Activated T-cell treated with anti-CD3 and anti-CD28 coated beads, Interleukin-2, amount 50 U/mL, for 4 hours (primary cell): ENCODE measurements at places on chromosomes 6 and 20. TPM values are rescaled to one million over a fixed set of nuclear protein-coding genes. Genes with fewer than 3 reads are reported as not detected.

- no peak for DNase-seq
Measured at GRCh38 chr6:157145656-157146285, 177.5 kb downstream of the TMEM242 start.

- no peak for DNase-seq
Measured at GRCh38 chr20:44133424-44133823, 53.6 kb downstream of the JPH2 start.

DNA sequence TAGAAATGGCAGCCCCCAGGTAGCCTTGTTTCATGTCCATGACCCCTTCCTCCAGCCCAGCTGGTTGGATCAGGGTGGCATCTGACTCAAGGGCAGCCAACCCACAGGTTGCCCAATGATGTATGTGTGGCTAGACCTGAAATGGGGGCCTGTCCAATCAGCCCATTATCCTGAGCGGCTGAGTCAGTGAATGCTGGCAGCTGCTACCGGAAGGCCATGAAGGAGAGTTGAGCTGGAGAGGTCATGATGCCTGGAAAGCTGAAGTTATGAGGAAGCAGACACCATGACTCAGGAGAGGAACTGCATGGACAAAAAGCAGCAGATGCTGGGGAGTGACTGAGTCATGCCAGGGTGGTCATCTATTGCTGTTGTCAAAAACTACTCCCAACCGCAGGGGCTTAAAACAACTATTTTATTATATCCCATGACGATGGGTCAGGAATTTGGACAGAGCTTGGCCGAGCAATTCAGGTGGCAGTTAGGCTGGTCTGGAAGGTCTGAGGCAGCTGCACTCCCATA, 67.3 kb downstream of the MDGA1 start:
- DNase-seq: no peak

Gene LPA
- total RNA-seq: not detected

Gene C6orf132
- total RNA-seq: 0.30 TPM

GRCh38 chr6:11387707-11388430, 149.7 kb upstream of the TMEM170B start:
- no peak for DNase-seq

GRCh38 chr6:2173203-2173961, 72.0 kb downstream of the GMDS start:
- DNase-seq: no peak

Gene RPP40
- 29.7 TPM for total RNA-seq

Gene PGC
- 0.24 TPM for total RNA-seq

GRCh38 chr20:20304942-20305341, 63.0 kb upstream of the INSM1 start:
- DNase-seq: no peak

- DNase-seq: no peak
Measured at GRCh38 chr6:169970306-169970988, 219.0 kb downstream of the ERMARD start.

DNA sequence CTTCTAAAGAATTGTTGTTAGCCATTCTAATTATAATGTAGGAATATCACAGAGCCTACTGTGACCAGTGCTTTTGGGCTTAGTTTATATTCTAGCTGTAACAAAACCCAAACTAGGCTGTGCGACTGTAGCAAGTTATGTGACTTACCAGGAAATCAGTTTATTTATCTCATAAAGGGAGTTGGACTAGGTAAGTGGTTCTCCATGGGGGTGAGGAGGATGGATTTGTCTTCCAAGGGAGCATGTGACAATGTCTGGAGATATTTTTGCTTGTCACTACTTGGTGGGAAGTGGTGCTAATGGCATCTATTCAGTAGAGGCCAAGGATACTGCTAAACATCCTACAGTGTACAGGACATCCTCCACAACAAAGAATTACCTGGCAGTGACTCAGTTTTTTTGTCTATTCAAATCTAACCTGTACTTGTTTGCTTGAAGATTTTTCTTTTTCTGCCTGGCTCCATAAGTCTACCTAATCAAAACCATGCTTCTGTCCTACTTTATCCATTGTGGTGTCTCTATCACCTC, 32.5 kb downstream of the ZFAND3 start:
- DNase-seq: no peak

GRCh38 chr6:79602859-79603258, 28.3 kb upstream of the SH3BGRL2 start:
- DNase-seq: no peak

Gene TRIM15
- not detected for total RNA-seq

- DNase-seq: no peak
Measured at GRCh38 chr6:25652007-25652515, at the start of gene SCGN. SCGN (plus strand) TSS chr6:25652215; CDS start chr6:25652404, 189 bp downstream.

Gene NRSN1
- not detected for total RNA-seq

Gene ANKEF1
- total RNA-seq: 0.30 TPM

DNA sequence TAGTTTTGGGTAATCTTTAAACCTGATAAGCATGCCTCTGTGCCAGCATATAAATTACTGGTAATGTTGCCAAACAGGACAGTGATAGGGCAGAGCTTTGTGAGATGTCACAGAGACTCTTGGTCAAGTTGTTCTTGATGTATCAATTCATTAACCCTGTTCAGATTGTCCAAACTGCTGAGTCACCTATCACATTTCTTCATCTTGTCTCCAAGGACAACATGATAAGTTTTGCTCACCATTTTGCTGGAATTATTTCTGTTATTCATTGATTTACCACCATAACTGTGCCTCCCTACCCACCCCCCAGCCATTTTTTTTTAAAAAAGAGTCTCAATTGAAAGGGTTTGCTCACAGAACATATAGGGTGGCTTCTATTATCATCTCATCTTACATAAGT, 19.5 kb upstream of the GMNN start:
- no peak for DNase-seq

- DNase-seq: no peak
Measured at GRCh38 chr6:90403489-90404381, 107.1 kb upstream of the BACH2 start.

Gene CEP57L1
- total RNA-seq: 7.6 TPM

DNA sequence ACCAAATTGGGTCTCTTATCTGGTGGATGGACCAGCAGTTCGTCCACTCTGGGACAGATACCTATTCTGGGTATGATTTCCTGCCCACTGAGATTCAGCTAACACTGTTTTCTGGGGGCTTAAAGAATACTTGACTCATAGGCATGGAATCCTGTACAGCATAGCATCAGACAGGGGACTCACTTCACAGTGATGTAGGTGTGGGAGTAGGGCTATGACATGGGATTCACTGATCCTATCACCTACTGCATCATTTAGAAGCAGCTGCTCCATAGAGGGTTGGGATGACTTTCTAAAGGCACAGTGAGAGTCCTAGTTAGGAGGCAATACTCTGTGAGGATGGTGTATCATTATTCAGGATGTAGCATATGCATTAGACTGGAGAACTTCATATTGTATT, 74.5 kb upstream of the AHI1 start:
- no peak for DNase-seq

DNA sequence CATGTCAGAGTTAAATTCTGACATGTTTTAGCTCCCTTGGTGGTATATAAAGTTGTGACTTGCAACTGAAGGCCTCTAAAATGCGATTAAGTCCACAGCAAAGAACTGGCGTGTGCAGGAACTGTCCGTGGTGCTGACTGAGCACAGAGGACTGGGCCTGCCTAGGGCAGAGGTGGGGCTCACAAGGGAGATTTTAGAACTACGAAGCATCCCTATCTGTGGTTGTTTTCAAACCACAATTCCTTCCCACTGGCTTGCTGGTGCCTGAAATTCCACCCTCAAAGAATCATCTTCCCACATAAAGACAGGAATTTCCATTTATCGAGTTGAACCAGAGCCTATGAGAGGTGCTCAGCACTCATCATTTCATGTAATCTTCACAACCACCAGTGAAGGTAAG, 30.1 kb downstream of the RIMS4 start:
- DNase-seq: no peak

Gene PMEPA1
- 5.6 TPM for total RNA-seq

Gene CDSN
- total RNA-seq: not detected

- no peak for DNase-seq
Measured at GRCh38 chr6:135438907-135439535, 58.5 kb downstream of the AHI1 start.

GRCh38 chr20:50405235-50405914, 104.8 kb upstream of the PTPN1 start:
- DNase-seq: no peak

- no peak for DNase-seq
Measured at GRCh38 chr6:34964564-34964963, 75.5 kb downstream of the ANKS1A start.

Gene ERVFRD-1
- total RNA-seq: not detected

GRCh38 chr6:5457983-5458683, 196.8 kb downstream of the FARS2 start:
- no peak for DNase-seq

- DNase-seq: no peak
Measured at GRCh38 chr6:159577564-159577963, 115.5 kb downstream of the SOD2 start.

DNA sequence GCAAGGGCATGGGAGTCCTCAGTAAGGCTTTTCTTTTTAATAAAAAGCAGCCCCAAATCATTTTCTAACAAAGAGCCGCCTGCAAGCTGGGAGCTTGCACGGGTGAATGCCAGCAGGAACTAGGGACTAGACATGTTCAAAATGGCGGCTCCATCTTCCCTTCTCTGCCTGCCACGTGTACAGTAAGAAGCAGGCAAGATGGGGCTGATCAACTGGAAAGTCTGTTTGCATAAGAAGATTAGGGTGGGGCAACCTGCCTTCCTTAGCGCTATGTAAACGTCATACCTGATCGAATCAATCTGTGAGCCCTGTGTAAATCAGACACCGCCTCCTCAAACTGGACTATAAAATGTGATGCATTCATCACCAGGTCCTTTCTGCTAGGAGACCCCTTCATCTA, 299.4 kb upstream of the SOX4 start:
- DNase-seq: no peak

DNA sequence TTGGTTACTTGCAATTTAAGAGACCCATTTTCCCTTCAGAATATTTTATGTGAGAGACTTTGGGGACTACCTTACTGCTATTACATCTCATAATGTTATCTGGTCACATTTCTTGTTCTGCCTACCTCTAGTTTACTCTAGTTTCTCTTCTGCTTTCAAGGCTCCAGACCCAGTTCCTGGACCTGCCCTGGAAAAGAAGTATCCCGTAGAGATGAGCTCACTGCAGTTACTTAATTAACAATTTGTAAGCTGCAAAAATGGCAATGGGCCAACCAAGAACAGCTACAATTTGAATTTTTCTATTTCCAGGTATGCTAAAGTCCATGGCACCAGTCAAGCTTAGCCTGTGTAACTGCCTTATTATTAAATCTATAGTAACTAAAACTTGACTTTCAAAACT, 25.0 kb downstream of the TAB2 start:
- DNase-seq: no peak

GRCh38 chr20:19254956-19255355, 42.5 kb downstream of the SLC24A3 start:
- no peak for DNase-seq

GRCh38 chr6:157638779-157639178, 184.3 kb upstream of the SNX9 start:
- DNase-seq: no peak

- DNase-seq: no peak
Measured at GRCh38 chr6:149766156-149766769, 16.7 kb downstream of the PCMT1 start.

GRCh38 chr6:69368613-69369012, 428.2 kb downstream of the LMBRD1 start:
- DNase-seq: no peak

Gene KCNK5
- 22.2 TPM for total RNA-seq

Gene PAK5
- not detected for total RNA-seq

DNA sequence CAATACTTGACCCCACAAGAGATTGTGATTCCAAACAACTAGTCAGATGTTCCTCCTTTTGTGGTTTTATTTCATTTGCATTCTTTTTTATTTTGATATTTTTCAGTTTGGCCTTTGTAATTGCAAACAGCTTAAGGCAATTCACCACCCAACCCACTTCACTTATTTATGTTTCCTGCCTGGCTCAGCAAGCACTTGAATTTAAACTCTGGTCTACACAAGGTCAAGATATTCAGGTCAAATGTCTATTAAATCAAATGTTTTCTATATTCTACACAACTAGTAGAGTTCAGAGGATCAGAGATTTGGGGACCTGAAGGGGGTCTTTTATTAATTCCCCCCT, 100.1 kb downstream of the SGK1 start:
- no peak for DNase-seq

GRCh38 chr20:57524511-57525176, at the start of gene CTCFL:
CTCFL (minus strand) TSS chr20:57525140; CDS start chr20:57524205, 935 bp downstream.
- no peak for DNase-seq

Gene GLP1R
- total RNA-seq: 0.16 TPM

- DNase-seq: no peak
Measured at GRCh38 chr20:6663104-6663503, 104.4 kb upstream of the BMP2 start.

DNA sequence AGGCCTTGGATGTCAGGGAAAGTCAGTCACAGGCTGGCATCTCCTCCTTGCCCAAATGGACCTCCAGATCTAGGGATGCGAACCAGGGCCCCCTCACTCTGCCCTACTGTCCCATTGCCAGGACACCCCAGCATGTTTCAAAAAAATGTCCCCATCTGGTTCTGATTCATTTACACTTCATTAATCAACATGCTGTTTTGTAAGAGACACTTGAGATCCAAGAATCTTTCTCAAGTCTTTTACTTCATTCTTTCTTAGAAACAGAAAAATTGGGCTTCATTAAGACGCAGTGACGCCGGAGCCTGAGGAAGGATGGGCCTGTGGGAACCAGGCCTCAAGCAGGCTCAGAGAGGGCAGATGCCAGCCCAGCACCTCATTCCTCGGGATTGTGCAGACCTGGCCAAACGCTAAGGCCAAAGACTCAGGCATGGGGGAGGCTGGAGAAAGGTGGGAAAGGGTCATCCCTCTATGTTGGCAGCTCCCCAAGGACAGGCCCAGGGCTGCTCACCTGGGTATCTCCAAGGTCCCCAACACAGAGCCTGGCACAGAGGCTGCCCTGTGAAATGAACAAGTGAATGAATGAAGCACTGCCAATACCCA, 3.8 kb downstream of the RSPO4 start:
- no peak for DNase-seq
